Immature natural killer cell (primary cell): ENCODE measurements at places on chromosomes 7 and 10. TPM values are rescaled to one million over a fixed set of nuclear protein-coding genes. Genes with fewer than 3 reads are reported as not detected.

GRCh38 chr7:2993868-2994267 lies 49.8 kb downstream of the CARD11 start:
- peak overlapping the region; percentile 83 for H3K27ac ChIP-seq
- DNase-seq, result no peak
- peaks cover 29% of the 10 kb centered on the region for H3K36me3 ChIP-seq
- H3K4me1 ChIP-seq, result peaks cover 87% of the 10 kb centered on the region

GRCh38 chr10:132489053-132489703 lies 48.4 kb upstream of the INPP5A start:
- peaks cover 3% of the 10 kb centered on the region for H3K27me3 ChIP-seq
- H3K4me1 ChIP-seq, result no peaks in the 10 kb centered on the region
- no peak overlapping the region for H3K27ac ChIP-seq
- no peak for DNase-seq

DNA sequence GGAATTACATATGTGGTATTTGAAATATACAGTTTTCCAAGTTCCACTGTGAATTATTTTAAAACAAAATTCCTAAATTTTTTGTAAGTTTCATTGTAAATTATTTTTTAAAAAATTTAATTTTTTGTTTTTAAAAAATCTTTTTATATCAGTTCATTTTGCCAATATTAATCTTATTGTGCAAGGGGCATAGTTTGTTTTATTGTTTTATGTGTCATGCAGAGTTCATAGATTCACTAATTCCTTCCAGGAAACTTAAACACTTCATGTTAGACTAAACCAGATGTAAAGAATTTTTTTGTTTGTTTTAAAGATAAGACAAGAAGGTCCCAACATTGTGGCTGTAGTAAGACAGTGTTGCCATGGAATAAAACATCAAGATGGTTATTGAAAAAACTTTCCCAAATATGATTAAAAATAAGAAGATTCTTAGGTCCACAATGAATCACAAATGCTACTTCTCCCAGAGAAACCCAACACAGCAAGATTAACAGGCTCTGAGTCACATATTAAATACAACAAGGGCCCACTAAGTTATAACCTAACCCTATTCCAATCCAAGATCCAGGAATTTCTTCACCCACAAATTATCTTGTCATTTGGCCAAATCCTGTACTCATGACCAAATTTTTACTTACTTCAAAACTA lies 464.7 kb upstream of the IGFBP3 start:
- peaks cover 4% of the 10 kb centered on the region for H3K27me3 ChIP-seq
- H3K36me3 ChIP-seq, result no peaks in the 10 kb centered on the region
- no peak overlapping the region for H3K27ac ChIP-seq
- DNase-seq, result no peak
- no peaks in the 10 kb centered on the region for H3K4me1 ChIP-seq

DNA sequence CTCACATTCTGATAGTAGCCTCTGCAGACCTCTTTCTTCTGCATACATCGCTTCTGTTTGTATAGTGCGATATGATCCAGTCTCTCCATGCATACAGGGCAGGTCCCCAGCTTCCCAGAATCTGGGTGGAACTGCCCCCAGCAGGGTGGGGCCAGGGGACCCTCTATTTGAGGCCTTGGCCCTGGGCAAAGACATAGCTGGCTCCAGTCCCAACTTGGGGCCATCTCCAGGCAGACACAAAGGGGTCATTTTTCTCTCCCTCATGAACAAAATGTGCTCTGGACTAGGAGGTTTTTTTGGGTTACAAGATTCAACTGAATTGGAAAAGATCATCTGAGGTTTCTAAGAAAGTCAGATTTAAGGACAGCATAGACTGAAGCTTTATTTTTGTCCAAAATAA lies 21.1 kb upstream of the HSPA12A start:
- no peak for DNase-seq
- H3K4me1 ChIP-seq, result no peaks in the 10 kb centered on the region
- H3K27ac ChIP-seq, result no peak overlapping the region
- H3K27me3 ChIP-seq, result peaks cover 4% of the 10 kb centered on the region
- H3K4me3 ChIP-seq, result no peak overlapping the region

- H3K4me3 ChIP-seq, result no peak overlapping the region
- H3K4me1 ChIP-seq, result peaks cover 9% of the 10 kb centered on the region
- H3K27ac ChIP-seq, result no peak overlapping the region
- DNase-seq, result no peak
- H3K36me3 ChIP-seq, result no peaks in the 10 kb centered on the region
These were observed 155.6 kb upstream of the GHITM start for GRCh38 chr10:83983578-83984255.

GRCh38 chr7:92797693-92798092 lies 38.7 kb downstream of the CDK6 start:
- H3K27ac ChIP-seq, result no peak overlapping the region
- H3K27me3 ChIP-seq, result no peaks in the 10 kb centered on the region
- no peak for DNase-seq
- H3K4me3 ChIP-seq, result no peak overlapping the region

Gene PTPRZ1
- polyA plus RNA-seq, result not detected

Gene H2AZ2
- polyA plus RNA-seq, result 237 TPM

Gene ZNF107
- polyA plus RNA-seq, result 3.5 TPM

Gene NACAD
- not detected for polyA plus RNA-seq

Gene VWA2
- polyA plus RNA-seq, result not detected

Gene CFAP46
- not detected for polyA plus RNA-seq

Gene ST8SIA6
- 2.1 TPM for polyA plus RNA-seq
